ENCODE measurements at places on chromosomes 3 and 15.

DNA sequence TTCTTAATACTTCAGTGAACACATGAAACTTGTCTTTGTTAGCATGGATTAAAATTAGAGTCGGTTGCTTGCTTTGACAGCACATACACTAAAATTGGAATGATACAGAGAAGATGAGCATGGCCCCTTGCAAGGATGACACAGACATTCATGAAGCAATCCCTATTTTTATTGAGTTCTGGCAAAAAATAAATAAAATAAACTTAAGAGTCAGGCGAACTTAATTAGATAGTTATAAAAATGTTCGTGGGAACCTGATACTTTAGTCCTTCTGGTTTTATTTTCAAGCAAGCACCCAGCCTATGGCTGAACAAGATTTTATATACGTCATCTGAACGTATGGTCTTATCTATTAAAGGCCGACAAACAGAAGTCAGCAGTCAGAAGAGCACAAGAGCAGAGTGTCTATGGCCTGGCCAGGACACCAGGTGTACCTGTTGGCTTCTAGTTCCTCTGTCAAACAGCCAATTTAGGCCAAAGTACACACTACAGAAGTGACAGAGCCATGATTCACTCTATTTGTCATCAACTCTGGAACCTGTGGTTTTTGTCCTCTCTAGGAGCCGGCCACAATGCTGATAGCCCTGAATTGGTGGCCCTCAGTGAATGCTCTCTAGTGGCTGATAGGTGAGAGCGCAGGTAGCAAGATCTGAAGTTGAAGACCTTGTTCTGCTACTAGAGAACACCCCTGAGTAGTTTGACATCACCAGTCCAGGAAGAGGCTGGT is 64.3 kb downstream of the LEO1 start:
- peak; percentile 52 for DNase-seq

DNA sequence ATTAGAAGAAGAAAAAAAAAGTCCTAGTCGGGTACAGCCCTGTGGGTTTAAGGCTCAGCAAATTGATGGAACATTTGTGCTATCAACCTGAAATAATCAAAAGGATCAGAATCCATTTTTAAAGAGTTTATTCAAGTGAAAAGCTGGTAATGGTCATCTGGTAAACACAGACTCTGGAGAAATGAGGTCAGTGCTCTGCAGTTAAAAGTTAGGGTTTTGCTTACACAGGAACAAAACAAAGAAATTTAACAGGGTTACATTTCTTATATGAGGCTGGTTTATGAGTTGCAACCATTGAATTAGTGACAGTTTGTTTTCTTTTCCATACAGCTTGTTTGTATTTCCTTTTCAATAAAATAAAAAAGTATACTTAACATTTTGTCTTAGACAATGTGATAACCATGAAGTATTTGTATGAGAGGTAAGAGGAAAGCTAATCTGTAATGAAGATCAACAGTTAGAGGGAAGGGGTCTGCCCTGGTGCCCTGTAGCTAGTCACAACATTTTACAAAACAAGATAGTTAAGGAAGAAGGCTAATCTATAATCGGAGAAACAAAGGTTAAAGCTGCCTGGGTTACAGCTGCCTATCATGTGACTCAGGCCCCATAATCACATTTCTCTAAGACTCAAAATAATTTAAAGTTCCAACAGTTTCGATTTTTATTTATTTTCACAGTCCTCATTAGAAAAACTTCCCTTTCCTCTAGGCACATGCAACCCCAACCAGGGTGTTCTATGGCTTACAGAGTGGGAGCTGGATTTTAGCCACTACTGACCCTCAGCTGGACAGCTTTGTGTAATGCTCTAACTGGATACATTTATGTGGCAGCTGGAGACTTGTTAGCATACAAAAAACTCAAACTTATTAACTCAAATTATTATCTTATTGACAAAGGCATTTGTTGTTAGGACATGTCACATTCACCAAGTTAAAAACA is 98.1 kb upstream of the ACP3 start:
- no peak for DNase-seq

- DNase-seq = peak; percentile 79
These were observed 113.5 kb downstream of the IGF2BP2 start for GRCh38 chr3:185711255-185711870.

DNA sequence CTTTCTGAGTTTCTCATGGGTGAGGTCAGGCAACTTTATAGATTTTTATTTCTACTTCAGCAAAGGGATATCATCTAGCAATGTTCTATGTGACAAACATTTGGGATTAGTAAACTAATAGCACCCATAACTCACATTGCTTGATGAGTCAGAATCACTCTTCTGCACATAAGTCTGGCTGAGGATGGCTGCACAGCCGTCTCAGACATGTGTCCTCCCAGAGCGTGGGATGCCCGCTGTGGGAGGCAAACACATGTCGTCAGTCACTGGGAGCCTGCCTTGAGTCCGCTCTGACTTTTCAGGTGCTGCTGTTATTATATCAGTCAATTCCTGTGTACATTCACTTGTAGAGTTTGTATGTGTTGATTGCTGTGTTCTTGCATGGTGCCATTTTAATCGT is 230.7 kb upstream of the TRIM42 start:
- DNase-seq = no peak

DNA sequence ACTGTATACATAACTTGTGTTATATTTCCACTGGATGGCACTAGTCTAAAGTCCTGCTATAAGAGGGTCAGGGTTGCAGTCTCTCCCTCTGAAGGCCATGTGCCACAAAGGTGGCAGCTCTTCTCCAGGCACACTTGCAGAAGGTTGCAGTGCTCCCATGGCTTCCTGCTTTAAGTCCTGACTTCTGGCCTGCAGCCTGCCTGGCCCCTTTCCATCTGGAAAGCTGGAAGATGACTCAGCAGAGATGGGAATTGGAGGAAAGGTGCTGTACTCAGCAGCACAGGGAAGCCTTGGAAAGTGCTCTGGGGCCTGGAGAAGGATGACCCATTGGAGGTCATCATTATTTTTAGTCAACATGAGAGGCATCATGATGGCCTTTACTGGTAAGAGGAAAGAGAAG is 40.9 kb upstream of the MRPL3 start:
- DNase-seq = peak; percentile 36

DNA sequence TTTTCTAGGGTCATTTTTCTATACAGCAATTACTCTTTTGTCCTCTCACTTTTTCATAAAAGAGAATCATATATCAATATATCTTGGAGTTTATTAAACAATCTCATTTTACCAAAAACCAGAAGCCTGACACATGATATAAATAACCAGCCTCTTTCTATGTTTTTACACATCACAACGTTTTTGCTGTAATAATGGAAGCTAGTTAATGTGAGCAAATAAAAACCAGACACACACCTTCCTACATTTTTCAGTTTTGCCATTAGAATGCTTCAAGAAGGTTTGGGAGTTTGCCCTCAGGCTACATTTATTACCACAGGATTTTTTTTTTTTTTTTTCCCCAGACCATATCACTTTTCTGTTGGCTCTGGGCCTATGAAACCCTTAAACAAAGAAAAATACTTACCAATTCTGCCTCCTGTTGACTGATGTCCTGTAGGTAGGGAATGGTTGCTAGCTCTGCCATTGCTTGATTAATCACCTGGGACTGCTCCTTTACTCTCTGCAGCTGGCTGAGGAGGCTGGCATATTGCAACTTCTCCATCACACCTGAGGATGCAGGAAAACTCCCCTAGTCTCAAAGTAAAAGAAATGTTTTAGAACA is 165.5 kb downstream of the ECT2 start:
- no peak for DNase-seq

GRCh38 chr3:72997421-72997961 is 880 bp downstream of the PPP4R2 start:
- peak; percentile 29 for DNase-seq

DNA sequence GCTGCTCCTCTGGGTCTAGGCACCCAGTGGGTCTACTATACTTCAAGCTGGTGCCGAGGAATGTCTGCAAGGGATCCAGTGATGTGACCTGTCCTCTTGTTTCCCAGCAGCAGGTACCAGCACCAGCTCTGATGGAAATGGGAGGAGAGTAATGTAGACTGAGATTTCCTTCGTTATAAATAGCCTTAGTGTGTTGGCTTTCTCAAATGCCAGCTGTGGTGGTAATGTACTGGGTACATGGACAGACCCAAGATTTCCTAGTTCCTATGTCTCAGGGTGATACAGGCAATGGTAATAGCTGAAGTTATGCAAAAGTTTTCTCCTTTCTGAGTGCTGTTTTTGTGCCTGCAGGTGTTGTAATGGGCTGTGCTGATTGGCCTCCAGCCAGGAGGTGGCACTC is 33.0 kb upstream of the ABI3BP start:
- DNase-seq = no peak

GRCh38 chr15:65902373-65902772 is 33.1 kb downstream of the RAB11A start:
- DNase-seq = peak; percentile 94

GRCh38 chr15:83850015-83850414 is 196.1 kb downstream of the ADAMTSL3 start:
- no peak for DNase-seq

DNA sequence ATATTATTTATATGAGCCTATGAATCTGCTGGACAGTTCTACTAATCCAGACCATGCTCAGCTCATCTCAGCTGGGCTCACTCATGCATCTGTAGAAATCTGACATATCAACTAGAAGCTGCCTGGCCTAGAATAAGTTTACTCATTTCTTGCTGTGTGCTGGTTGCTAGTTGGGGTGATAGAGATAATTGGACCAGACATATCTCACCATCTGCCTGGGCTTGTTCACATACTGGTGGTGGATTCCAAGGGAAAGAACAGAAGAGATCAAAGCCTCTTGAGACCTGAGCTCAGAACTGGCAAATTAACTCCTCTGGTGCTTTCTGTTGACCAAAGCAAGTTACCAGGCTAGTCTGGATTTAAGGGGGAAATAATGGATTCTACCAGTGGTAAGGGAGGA is 109.1 kb downstream of the NSUN3 start:
- DNase-seq = peak; percentile 74

- no peak for DNase-seq
These were observed 768 bp upstream of the PDE12 start for GRCh38 chr3:57555306-57555705.

DNA sequence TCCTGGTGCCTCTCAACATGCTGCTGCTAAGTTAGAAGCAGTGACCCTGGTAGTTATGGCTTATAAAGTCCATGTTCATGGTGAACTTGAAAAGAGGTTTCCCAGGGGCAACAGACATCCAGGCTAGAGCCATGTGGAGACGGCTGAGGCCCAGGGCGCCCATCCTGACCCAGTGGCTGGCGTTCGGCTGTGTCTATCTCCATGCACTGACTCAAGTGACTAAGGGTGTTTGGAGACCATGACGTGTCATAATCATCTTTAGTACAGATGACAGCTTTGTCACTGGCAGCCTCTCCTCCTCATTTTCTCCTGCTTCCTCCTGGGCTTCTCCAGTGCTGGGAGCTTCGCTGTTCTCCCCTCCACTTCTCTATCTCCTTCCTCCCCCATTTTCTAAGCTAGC is 287.4 kb upstream of the LYSMD4 start:
- DNase-seq = no peak

DNA sequence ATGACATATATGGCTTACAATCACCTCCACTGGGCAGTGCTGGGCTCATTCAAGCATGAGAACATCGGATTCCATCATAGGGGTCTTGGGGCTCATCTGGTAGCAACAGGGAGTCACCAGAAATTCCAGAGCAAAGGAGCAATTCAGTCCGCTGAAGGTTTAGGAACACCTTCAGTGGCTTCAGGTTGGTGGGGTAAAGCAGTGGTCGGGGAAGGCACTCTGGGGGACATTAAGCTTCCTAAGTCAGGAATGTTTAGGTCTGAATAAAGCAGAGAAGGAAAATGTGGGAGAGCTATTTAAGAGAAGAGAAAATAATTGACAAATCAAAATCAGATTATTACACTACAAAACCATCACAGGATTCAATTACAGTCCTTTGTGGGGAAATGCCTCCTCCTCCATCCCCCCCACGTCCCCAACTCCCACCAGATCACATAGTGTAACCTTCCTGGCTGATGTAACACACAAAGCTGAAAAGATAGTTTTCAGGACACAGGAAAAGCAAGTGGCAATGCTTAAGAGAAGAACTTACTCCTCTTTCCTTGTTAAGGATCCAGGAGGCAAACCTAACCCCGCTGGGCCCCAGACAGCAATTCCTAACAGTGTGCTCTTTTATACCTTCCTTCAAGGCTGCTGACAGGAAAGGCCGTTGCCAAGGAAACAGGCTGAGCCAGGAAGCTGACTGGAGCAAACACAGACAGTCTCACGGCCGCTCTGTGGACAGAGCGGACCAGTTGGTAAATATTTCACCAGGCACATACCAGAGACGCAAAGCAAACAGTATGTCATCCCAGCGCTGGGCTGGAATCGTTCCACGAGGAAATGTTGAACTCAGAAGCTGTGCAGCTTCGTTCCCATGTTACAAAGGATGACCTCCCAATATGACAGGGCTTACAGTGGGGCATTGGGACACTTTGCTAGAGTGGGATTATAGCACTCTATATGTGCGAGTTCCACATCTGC is 57.5 kb upstream of the LMCD1 start:
- DNase-seq = peak; percentile 88

GRCh38 chr3:153855772-153856171 is 265.4 kb upstream of the ARHGEF26 start:
- DNase-seq = no peak

GRCh38 chr15:58378241-58379085 is 53.3 kb upstream of the LIPC start:
- no peak for DNase-seq

DNA sequence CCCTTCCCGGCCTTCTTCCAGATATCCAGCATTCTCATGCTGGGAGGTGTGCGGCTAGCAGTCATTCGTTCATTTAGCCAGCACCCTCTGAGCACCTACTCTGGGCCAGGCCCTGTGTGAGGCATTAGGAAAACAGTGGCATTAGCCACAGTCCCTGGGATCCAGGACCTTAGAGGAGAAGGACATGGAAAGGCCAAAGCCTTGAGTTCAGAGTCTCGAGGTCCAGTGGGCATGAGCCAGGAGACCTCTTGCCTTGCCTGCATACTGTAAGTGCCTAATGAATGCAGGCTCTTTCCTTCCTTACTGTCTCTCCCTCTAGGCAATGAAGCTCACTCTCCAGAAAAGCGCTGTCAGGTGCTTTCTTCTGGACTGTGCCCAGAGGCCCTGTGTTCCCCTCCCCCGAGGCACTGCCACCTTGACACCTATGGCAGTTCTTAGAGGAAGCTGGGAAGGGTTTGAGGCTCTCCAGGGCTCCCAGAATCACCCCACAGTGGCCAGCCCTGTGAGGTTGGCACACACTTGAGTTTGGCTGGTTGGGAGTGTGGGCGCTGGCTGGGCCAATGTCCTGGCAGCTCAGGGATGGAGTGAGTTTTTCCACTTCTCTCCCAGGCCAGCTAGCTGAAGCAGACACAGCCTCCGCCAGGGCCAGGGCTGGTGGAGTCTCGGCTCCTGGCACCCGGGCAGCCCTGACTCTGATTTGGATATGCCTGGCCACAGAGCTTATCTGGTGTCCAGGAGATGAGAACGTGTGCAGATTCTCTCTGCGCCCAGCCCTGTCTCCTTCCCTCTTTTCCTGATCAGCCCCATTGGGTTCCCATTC is 5.4 kb downstream of the CORO2B start:
- no peak for DNase-seq

DNA sequence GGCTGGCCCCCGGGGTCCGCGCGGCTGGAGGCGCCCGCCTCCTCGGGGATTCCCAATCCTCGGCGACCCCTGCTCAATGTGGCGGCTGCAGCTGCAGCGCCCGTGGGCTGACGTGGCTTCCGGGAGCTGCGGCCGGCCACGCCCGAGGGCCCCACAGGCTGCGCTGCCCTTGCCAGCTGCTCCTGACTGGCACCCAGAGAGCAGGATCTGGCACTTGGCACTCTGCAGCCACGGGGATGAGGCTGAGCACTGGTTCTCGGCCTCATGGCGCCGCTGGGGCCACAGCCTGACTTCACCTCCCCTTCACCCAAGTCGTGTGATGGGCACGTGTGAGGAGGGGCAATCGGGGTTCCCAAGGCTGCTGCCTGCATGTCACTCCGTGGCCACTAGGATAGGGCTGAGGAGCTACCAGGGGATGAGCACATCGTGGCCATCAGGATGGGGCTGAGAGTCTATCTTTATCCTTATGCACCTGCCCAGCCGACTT is 267.8 kb upstream of the FRG2C start:
- DNase-seq = no peak
